Fibroblast of lung (primary cell): ENCODE measurements at places on chromosomes 4 and X.

DNA sequence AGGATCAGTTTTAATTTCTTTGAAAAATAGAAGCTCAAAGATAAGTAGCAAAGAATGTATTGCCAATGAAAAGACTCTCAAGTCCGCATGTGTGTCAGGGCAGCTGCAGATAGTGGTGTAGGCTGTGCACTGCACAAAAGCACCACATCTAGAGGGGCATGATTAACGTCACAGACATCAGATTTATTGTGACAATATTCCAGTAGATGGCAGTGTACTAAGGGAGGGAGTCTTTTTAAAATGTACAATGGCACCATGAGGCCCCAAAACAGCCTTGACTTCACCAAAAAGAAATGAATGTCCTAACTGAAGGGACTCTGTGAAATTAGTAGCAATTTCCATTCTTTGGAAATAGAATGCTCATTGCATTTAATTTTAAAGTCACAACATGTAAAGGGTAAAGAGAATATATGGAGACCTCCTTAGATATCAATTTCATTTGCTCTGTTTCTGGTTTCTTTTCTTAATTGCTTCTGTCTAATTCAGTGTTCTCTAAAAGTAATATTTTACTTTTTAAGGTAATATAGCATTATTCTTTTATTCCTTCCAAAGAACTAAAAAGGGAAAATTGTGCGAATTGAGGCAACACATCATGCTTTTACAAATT lies 98.4 kb downstream of the ZNF827 start:
- DNase-seq: peak; percentile 64

DNA sequence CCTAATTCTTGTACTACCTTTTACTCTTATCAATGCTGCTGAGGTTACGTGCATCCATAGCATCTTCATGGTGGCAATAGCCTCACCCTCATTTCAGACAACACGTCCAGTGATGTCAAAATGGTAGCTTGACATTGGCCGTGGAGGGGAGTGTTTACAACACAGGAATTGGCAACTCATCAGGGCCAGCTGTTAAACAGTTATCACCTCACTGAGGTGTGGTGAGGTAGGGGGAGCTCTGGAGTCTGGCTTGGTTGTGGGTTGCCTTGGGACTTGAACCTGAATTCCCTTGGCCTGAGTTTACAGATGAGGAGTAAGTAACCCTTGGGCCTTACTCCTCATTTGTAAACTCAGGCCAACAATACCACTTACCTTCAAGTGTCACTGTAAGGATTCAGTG lies 10.4 kb downstream of the SASH3 start:
- no peak for DNase-seq

- DNase-seq: no peak
Observed at GRCh38 chr4:16977081-16977480, 78.6 kb upstream of the LDB2 start.

- DNase-seq: peak; percentile 1
Observed at GRCh38 chrX:12138361-12139313, at the start of gene FRMPD4. Gene FRMPD4, plus strand, starts transcription at chrX:12138473. Its CDS starts 499 bp downstream, at chrX:12138972.

- no peak for DNase-seq
Observed at GRCh38 chr4:155629183-155629825, 37.3 kb upstream of the GUCY1A1 start.

- no peak for DNase-seq
Observed at GRCh38 chr4:153112041-153112441, 92.2 kb upstream of the TRIM2 start.
